ENCODE measurements at places on chromosomes 1 and 21.

DNA sequence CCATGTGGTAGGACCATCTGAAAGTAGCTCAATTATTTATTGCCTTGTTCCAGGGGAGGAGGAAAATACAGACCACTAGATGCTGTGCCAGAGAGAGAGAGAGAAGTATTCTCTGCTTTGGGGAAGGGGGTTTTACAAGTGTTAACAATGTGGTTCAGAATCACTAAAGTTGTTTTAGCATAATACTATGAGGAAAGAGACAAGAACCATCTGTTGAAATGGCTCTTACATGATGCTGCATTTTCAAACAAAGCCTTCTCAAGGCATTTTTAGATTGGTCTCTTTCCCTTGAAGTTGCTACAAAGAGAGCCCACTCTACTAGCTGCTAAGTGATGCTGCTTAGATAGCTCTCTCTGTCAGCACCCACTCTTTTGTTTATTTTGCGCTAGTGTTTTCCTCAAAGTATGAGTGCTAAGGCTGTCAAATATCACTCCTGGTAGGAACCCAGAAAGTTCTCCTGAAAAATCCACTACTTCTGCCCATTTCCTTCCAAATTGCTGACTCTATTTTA, 255.1 kb downstream of the NFIA start:
- no peak for DNase-seq

GRCh38 chr1:31789259-31790065, 25.3 kb upstream of the ADGRB2 start:
- DNase-seq, result peak; percentile 37

DNA sequence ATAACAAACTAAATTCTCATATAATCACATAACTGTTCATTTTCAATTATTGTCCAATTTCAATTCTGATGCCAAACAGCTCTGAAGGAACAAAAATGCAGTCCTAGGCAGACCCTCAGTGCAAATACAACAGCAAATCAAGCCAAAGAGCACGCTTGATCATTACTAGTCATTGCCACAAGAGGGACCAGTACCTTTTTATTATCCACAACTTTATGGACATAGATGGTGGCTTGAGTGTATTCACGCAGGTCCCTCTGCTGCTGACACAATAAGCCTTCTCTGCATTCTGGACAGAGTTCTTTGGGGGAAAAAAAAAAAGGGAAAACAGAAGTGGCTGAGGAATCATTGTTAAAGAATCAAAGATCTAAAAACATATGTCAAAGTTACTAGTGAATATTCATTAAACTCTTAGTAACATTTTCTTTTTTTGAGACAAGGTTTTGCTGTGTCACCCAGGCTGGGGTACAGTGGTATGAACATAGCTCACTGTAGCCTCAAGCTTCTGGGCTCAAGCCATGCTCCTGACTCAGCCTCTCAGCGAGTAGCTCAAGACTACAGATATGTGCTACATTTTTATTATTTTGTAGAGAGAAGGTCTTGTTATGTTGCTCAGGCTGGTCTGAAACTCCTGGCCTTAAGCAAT, 34.3 kb upstream of the RAP1GAP start:
- no peak for DNase-seq

- DNase-seq, result no peak
Observed at GRCh38 chr1:65412256-65412983, 8.0 kb upstream of the LEPR start.

DNA sequence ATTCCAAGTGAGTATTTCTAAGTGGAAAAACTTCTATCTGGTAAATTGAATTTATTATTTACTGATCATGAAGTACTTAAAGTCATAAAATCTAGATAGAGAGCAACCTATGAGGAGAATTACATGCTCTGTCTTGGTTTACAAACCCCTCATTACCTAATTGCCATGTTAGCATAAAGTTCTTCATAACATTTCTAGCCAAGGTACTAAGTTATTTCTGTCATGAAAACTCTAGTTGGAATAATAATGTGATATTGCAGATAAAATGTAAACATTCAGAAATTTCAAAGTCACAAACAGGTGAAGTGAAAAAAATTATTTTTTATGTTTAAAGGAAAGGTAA, 228.6 kb downstream of the TTLL7 start:
- DNase-seq, result no peak

GRCh38 chr1:92902406-92902744, 58.9 kb downstream of the DIPK1A start:
- no peak for DNase-seq

- DNase-seq, result no peak
Observed at GRCh38 chr1:216032961-216033614, 390.2 kb downstream of the USH2A start.

- no peak for DNase-seq
Observed at GRCh38 chr1:235063068-235063765, 65.4 kb downstream of the TOMM20 start.

GRCh38 chr1:199515261-199515660, 512.2 kb upstream of the NR5A2 start:
- no peak for DNase-seq

- DNase-seq, result no peak
Observed at GRCh38 chr1:54257346-54257620, 57.3 kb downstream of the MRPL37 start.

DNA sequence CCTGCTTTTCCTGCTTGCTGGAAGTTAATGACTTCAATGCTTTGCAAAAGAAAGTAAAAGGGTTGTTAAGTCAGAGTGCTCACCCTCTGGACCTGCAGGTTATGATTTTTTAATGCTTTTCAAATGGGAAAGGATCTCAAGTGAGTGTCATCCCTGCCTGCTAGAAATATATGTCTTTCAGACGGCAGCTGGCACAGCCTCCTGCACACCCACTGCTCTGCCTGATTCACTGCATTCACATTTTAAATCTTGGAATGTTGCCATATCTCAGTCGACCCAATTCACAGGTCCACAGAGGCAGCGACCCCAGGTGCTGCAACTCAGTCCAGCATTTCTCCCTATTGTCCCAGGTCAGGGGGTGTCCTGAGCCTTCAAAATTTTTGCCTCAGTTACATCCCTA, 10.7 kb downstream of the DUSP23 start:
- DNase-seq, result no peak

Data from NCI-H748 treated with DMSO at 0.1 percent for 48 hours (cell line).